ENCODE measurements at places on chromosomes 12 and 14.

- no peak for DNase-seq
Observed at GRCh38 chr12:51915003-51915625, 7.8 kb downstream of the ACVRL1 start.

DNA sequence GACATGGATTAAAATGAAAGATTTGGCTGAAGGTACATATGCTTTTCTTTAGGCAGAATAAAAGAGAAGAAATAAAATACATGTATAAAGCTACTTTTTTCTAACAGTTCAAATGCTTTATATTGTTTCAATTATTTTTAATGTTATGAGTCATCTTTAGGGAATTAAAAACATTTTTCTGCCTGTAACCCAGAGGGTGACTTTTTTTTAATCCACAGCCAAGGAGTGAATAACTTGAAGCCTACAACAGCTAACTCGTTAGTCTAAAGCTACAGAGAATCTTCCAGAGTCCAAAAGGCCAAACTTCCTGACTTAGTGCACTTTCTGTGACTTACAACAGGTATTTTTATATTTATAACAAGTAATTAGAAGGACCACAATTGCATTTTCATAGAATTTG, 151.6 kb downstream of the SEC23A start:
- DNase-seq = no peak

GRCh38 chr14:76585616-76586015, 175.7 kb upstream of the VASH1 start:
- no peak for DNase-seq

DNA sequence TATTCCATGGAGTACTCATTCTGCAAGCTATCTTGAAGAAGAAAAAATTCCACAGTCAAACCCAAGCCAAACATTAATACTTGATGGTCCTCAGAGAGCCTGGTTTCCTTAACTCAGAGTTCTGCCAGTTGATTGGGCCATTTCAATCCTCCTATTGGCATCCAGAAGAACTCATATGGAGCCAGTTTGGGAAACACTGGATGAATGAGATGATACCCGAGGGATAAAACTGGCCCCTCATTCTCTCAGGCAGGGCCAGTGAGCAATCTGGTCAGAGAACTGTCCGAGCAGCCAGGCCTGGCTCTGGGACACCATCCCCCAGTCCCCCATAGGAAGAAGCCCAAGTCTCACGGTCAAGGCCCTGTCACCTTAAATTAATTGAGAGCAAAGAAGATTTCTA, 48.8 kb downstream of the NUAK1 start:
- DNase-seq = no peak

DNA sequence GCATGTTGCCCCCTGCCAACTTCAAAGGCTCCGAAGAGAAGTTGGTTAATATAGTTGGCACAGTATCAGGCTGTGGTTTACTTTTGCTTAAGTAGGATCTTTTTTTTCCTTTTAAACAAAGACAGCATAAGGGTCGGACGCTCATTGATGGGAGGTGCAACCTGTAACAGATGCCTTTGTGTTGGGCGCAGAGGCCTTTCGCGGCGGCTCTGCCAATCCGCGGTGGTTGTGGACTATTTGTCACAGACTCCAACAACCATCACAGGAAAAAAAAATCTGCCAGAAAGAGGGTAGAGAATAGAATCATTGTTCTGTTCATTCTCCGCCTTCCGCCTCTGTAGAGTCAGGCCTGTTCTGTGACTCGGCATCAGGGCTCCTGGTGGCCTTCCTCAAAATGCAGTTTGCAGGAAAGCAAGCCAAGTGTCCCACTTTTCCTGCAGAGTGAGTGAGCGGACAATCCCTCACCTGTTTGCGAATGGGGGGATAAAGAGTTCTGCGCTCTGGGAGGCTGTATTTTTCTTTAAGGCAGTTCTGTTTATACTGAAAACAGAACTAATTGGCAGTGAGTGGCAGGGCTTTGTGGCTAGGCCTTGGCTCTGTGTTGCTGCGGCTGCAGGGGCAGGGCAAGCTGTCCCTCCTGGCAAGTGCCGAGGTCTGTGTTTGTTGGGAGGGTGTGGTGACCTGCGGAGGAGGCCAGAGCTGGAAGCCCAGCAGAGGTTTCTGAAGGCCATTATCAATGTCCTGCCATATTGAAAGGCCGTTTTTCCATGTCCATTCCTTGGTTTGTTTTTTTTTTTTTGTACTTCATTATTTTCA, 83.0 kb upstream of the PIWIL1 start:
- no peak for DNase-seq

DNA sequence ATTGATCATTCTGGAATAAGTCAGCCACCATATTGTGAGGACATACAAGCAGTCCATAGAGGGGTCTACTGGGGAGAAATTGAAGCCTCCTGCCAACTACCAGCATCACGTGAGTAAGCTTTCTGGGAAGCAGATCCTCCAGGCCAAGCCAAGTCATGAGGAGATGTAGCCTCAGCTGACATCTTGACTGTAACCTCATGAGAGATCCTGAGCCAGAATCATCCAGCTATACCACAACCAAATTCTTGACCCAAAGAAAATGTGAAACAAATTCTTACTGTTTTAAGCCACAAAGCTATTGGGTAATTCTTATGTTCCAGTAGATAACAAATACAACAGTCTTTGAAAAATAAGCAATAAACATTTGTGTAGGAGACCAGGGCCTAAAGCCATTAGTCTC, 479.4 kb upstream of the DCN start:
- DNase-seq = no peak

- no peak for DNase-seq
Observed at GRCh38 chr12:108856428-108857157, 790 bp downstream of the SSH1 start.

DNA sequence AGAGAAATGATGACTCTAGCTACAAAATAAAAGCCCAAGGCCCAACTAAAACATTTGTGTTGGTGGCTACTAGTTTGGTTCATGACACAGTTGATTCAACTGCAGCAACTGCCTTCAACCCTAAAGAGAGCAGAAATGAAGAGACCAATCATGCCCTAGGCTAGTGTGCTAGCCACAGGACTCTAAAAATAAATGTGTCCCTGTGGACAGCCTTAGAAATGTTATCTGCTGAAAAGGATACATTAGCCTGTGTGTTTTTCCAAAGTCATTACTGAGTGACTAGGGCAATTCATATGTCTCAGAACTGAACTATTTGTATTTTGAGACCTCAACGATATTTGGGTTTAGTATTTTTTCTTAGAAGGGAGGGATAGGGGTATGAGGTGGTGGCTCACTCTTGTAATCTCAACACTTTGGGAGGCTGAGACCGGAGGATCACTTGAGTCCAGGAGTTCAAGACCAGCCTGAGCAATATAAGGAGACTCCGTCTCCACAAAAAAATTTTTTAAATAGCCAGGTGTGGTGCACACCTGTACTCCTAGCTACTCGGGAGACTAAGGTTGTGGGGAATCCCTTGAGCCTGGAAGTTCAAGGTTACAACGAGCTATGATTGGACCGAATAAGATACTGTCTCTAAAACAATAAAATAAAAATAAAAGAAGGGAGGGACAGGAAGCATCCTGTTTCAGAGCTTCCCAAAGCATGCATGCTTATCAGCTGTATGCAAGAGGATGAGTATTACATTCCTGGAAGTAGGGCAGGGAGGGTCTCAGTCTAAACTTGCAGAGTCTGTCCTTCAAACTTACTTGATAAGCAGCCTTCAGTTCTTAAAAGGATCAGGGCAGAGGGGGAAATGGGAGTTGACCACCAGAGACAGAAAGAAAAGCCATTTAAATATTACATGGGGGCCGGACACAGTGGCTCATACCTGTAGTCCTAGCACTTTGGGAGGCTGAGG, 29.6 kb upstream of the NAP1L1 start:
- DNase-seq = no peak

DNA sequence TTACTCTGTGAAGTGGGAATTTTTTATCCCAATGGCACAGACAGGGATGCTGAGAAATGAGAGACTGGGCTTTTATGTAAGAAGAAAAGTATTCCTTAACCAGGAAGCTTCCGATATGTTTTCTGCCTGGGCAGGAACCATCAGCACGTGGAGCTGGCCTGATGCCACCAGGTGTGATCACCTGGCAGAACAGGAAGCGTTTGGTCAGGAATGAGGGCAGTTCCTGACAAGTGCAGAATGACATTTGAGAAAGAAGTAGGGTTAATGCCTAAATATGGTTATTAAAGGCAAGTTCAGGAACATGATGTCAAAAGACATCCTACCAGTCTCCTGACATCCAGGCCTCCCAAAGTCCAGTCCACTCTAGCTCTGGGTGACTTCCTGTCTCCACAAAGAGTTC, 210.3 kb downstream of the NUAK1 start:
- DNase-seq = no peak

GRCh38 chr12:56128670-56129205, 671 bp downstream of the ESYT1 start:
- DNase-seq = no peak

DNA sequence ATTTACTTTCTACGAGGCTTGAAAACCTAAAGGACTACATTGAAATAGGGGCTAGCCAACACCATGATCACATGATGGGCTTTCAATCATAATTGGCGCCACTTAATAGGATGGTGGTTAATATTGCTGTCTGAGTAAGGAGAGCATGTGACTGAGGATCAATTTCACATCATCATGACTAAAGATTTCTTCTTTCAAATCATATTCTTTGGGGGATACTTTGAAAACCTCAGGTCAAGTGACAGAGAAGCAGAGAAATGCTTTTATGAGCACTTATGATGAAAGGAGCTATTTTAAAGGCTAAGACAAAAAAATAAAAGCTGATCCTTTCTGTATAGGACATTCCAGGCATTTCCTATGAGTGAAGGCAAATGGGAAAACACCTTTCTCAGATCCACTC, 42.9 kb upstream of the KRAS start:
- no peak for DNase-seq

DNA sequence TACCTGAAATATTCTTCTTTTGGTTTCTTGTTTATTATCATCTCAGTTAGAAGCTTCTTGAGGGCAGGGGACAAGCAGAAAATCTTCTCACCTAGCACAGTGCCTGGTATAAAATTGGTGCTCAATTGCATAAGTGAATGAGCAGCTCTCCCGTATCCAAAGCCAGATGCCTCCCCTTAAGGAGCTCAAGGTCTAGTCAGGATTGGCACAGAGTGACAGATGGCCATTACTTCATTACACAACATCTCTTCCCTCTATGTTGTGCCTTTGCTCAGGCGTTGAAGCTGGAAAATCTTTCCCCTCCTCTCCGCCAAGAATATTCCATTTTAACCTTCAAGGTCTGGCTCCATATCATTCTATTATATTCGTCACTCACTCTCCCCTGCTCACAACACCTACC, 3.6 kb downstream of the SLC4A8 start:
- DNase-seq = no peak

DNA sequence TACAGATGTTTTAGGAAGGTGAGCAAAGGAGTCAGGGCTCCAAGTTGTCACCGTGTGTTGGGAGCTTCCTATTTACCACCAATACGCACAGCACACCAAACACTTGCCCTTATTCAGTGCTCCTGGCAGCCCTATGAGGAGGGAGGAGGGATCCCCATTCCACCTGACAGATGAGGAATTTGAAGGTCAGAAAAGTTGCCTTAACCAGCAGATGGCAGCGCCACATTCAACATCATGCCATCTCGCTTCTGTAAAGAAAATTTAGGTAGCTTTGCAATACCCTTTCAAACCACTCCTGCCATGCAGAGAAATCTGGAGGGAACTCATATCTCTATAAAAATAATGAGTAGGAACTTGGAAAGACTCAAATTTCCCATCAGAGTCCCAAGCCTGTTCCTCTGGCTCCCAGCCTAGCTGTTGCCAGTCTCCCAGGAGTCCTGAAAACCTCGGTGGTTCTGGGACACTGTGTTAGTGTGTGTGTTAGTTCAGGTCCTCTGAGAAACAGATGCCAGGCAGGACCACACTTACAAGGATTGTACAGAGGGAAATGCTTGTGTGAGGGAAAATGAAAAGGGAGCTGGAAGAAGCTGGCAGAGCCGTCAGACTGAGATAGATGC, 410.5 kb downstream of the MED13L start:
- no peak for DNase-seq

- no peak for DNase-seq
Observed at GRCh38 chr14:100386121-100386520, 63.0 kb downstream of the SLC25A47 start.

DNA sequence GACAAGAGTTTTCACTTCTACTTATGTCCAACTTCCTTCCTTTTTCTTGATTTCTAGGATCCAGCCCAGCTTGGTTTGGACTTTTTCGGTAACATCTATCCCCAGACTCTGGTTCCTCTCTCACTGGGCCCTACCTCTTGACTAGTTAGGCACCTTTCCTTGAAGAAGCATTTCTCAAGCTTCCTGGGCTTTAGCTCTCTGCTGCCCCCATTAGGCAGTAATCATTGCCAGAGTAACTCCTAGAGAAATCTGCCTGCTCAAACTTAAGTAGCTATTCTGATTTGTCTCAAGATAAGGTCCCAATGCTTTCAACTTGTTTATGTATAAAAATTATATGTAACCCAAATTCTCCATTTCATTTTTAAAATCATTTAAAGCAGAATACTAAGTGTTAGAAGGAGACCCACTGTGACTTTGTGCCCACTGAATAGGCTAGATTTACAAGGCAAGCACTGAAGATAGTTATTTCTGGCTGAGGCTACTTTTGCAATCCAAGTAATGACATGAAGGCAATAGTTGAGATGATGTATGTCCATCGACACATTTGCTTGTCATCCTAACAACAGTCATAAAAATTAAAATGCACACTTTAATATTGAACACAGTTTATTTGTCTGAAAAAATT, 275.0 kb upstream of the G2E3 start:
- DNase-seq = no peak

- DNase-seq = no peak
Observed at GRCh38 chr14:85024931-85025330, 505.0 kb upstream of the FLRT2 start.

DNA sequence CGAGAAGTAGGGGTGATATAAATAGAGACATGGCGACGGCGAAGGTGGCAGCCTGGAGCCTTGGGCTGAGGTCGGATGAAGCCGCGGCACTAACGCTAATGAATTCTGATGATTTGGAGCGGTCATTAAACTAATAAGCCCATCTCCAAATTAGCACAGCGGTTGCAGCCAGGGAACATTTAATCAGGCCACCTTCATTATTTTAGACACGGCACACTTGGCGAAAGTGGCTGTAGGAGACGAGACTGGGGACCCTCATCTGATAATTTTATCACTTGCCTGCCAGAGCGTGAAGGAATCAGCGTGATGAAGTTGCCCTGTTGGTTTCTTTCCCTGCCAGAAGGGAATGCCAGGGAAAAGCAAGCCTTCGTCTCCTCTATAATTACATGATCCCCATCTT, 664.3 kb upstream of the TBX3 start:
- DNase-seq = no peak

DNA sequence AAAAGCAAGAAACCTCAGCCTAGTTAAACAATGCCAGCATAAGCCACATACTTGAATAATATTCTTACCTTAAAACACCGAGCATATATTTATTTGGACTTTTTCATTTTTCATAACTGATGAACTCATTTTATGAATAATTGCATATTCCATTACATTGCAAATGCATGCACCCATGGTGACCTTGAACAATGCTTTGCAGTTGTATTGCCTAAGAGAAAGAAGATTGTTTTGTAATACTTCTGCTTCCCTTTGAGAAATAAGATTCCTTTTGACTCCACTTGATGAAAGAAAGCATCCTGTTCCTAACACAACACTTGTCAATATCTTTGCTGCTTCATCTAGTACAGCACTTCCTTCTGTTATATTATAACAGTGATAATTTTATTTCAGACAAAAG, 1182.2 kb downstream of the FLRT2 start:
- no peak for DNase-seq

GRCh38 chr12:20055856-20056255, 312.5 kb upstream of the PDE3A start:
- no peak for DNase-seq

- no peak for DNase-seq
Observed at GRCh38 chr14:68571928-68572525, 220.8 kb downstream of the ZFP36L1 start.

- DNase-seq = peak; percentile 42
Observed at GRCh38 chr12:100128512-100128908, 14.2 kb downstream of the BLTP3B start.
